ENCODE measurements at places on chromosomes 3 and 15.
A peak's percentile ranks its signal among the peaks of the same experiment; 100 is the strongest.

- no peak for DNase-seq
Observed at GRCh38 chr15:95880630-95881029, 449.9 kb upstream of the NR2F2 start.

DNA sequence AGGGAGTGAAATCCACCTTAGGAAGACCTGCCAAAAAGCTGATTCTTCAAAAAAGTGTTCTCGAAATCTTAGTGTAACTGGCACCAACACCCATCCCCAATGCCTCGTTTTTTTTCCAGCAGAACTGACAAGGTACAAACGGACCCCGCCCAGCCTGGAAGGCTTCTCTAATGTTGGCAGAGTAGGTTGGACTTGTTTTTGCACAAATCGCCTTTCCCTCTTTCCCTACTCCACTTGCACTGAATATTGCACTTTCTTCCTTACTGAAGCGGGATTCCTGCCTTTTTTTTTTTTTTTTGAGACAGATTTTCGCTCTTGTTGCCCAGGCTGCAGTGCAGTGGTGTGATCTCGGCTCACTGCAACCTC is 544 bp upstream of the TIMMDC1 start:
- no peak for DNase-seq

- no peak for DNase-seq
Observed at GRCh38 chr3:142022381-142022780, 127.0 kb downstream of the TFDP2 start.

- no peak for DNase-seq
Observed at GRCh38 chr3:67883766-67884165, 229.4 kb upstream of the SUCLG2 start.

- no peak for DNase-seq
Observed at GRCh38 chr3:39781025-39781424, 28.4 kb upstream of the MYRIP start.

- no peak for DNase-seq
Observed at GRCh38 chr15:98772895-98773294, 124.6 kb downstream of the IGF1R start.

- no peak for DNase-seq
Observed at GRCh38 chr15:64865998-64866520, 24.3 kb downstream of the PLEKHO2 start.

DNA sequence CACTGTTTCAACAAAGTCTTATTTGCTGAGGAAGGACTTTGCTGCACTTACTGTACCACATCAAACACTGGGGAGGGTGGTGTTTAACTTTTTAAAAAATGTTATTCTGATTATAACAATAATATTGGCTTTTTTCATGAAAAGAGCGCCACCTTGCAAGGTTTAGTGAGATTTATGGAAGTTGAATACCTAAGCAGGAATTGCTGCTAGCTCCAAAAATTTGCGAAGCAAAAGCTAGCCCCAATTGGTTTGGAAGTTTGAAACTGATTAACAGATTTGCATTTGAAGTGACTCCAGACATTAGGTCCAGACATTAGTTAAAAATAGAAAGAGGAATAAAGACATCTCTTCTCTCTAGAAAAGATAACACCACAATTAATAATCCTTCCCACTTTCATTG is 6.7 kb downstream of the ZIC1 start:
- no peak for DNase-seq

- DNase-seq: no peak
Observed at GRCh38 chr3:124316034-124316287, 324.0 kb upstream of the ROPN1 start.

- DNase-seq: no peak
Observed at GRCh38 chr3:79125313-79125984, 642.3 kb downstream of the ROBO1 start.

DNA sequence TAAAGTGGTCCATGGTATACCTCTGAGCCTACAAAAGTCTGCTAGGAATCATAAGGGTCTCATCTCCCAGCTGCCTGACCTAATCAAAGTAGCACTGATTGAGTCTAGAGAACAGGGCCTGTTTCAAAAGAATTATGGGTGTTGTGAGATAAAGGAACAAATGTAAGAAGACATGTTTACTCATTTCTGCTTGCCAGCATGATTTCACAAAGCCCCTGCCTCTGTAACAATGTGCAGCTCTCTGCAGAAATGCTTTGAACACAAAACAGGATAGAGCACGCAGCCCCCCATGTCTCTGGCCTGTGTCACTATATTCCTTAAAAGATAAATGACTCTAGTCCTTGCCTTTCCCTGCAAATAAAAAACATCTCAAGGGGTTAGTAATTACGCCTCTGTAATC is 94.7 kb upstream of the IGSF10 start:
- no peak for DNase-seq

DNA sequence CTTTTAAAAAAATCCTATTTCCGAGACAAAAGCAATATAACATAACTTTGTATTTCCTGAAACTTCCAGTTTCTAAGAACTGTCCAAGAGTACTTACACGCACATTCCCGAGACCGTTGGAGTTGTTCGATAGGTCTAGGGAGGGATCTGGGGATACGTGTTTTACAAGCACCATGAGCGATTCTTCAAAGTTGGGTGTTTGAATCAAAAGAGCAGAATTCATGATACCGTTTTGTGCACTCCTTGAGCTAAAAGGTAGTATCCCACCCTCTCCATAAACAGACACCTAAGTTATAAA is 700 bp upstream of the EDEM1 start:
- no peak for DNase-seq

- DNase-seq: no peak
Observed at GRCh38 chr3:188088948-188089685, 64.8 kb upstream of the LPP start.

DNA sequence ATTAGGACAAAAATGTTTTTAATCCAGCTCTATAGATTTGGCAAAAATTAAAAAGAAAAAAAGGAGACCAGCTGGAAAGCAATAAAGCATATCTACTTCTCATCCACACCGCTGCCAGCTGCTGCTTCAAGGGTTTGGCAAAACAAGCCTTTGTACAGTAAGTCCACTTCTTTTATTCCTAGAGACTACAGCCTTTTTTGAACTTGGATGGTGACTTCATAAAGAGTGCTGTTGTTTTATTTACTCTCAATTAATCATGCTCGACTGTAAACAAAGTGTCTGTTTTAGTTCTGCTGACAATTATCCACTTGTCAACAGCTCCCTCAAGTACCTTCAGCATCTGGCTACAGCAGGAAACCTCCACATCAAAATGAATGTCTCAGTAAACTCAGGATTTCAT is 12.3 kb upstream of the FOXB1 start:
- DNase-seq: no peak

- DNase-seq: peak; percentile 82
Observed at GRCh38 chr3:49276475-49277382, at the start of gene C3orf62. Gene C3orf62 (minus strand): TSS chr3:49277232. CDS start chr3:49276872, 360 bp downstream.

DNA sequence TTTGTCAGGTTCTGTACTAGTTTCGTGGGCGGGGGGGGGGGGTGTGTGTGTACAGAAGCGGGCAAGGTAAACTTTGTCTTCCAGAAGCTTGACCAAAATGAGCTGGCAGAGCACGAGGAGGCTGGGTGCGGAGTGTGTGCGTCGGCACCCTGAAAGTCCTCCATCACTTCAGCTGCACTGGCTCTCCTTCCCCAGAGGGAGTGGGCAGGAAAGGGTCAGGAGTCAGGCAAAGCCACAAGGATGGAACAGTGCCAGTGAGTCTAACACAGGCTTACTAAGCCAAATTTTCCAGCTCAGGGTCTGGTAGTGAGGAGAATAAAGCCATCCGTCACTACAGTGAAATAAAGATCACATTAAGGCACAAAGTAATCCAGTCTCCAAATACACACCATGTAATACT is 11.9 kb upstream of the SH3GL3 start:
- DNase-seq: no peak

DNA sequence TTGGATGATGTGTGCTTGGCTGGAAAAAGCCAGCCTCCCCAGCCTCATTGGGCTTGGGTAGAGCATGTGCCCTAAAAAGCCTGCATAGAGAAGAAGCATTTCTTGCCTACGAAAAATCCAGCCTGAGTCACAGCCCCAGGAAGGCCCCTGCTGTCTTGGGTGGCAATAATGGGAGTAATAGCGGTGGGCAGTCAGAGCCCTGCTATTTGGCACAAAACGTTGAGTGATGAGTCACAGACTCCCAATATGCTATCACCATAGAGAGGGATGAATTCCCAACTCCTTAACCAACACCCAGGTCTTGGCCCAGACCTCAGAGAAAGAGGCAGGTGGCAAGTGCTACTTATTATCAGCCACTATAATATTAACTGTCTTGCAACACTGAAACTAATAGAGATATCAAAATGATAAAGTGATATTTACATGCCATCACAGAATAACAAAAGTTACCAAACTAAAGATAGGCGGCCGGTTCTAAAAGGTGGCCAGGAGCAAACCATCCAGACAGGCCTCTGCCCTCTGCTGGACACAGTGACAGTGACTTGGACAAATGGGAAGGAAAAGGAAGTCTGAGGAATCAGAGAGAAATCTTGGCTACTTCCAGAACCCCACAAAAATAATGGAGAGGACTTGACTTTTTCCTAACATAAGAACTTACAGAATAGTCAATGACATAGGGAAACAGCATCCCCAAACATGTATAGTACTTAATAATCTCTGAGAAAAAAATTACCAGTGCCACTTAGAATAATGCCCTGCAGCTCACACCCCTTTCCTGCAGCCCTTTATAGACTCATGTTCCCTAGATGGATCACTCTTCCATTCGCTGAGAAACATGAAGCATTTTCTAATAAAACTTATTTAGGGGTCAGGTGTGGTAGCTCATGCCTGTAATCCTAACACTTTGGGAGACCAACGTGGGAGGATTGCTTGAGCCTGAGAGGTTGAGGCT is 51.9 kb upstream of the MUC13 start:
- DNase-seq: no peak

- DNase-seq: no peak
Observed at GRCh38 chr15:78853500-78853899, 19.2 kb upstream of the MORF4L1 start.

GRCh38 chr3:188286087-188286513 is 132.1 kb downstream of the LPP start:
- no peak for DNase-seq

- no peak for DNase-seq
Observed at GRCh38 chr3:57587905-57588304, 9.2 kb downstream of the ARF4 start.

DNA sequence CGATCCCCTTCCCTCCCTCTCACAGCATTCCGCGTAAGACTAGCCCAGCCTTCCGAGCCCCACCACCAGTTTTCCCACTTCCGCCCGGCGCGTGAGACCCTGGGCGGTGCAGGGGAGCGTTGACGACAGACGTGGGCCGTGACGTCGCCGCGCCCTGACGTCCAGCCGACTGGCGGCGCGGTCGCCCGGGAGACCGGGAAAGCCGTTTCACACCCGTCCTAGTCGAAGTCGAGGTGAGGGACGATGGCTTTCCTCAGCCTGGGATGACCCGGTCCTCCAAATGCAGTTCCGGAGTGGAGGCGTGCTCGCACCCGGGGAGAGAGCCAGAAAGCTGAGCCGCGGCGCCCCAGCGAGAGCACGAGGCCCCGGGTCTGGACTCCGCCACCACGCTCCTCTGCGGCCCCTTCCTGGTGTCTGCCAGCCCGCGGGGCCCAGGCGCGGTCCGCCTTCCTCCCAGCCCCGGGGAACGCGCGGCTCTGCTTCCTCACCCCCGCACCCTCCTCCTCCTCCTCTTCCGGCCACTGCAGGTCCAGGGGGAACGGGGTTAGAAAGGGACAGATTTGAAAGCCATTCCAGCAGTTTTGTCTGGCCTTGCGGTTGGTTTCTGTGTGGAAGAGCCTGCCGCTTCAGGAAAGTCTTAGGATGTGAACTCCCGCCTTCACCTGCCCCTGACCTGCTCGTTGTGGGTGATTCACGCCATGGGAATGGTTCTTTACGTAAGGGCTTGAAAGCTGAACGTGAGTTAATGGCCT is at the start of gene LEKR1:
Gene LEKR1 (plus strand): TSS at position 210 of the 752 bp plus-strand sequence. CDS start 2,977 bp downstream, outside the sequence.
- DNase-seq: peak; percentile 80

- DNase-seq: no peak
Observed at GRCh38 chr3:149145974-149146373, 16.5 kb downstream of the HPS3 start.

DNA sequence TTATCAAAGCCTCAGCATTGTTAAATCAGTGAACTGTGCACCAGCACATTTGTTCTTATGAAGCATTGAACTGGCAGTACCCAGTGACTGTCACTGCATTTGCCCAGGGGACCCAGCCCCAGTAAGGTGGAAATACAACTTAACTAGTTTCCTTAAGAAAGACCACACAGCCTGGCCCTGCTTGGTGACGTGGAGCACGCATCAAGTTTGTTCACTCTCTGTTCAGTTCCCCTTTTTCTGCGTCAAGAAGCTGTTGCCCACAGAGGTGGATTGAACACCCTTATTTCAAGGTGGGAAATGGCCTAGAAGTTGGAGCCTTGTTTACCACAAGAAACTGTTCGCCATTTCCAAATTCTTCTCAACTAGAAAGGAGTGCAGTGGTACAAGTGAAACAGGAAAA is 69.9 kb upstream of the AGBL1 start:
- no peak for DNase-seq

DNA sequence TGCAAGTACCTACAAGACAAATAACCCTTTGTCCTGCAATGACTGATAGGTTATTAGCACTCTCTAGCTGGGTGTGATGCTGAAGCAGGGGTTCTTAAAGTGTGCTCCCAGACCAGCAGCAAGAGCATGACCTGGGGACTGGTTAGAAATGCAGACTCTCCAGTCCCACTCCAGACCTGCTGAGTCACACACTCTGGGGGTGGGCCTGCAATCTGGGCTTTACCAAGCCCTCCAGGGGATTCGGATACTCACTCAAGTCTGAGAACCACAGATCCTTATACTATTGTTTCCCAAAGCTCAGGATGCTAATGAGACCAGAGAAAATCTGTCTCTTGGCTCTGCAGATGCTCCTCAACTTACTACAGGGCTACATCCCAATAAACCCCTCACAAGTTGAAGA is 142.1 kb upstream of the RAD18 start:
- DNase-seq: no peak

DNA sequence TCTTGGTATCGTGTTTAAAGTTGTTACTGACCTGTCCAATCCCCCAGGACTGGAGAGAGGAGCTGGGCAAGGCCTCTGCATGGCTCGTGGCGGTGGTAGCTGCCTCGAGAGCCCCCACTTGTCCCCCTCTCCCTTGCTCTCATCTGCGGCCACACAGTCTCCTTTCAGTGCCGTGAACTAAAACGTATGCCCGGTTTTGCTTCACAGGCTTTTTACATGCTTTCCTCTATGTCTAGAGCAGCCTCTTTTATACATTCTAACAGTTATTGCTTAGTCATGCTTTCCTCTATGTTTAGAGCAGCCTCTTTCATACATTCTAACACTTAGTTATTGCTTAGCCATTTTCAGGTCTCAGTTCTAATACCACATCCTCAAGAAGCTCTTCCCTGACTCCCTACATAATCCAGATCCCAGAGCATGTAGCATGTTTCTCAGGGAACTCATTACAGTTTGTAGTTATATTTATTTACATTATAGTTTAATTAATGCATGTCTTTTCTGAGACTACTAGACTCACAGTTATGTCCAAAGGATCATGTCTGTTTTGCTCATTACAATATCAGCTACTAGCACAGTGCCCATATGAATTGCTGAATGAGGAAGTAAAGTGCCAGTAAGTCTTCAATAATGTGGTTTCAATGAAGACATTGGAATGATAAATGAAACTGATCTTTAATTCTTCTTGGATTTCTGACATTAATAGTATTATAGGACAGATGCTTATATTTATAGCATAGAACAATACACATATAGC is 66.5 kb upstream of the TBL1XR1 start:
- DNase-seq: no peak

GRCh38 chr3:6132684-6133432 is 728.1 kb upstream of the GRM7 start:
- DNase-seq: no peak

All from activated naive CD8-positive, alpha-beta T cell treated with anti-CD3 and anti-CD28 coated beads, Interleukin-2, amount 10 ng/mL, durations not matched to agents 7 days and 5 days (primary cell).